ENCODE measurements at places on chromosomes 2 and 18.

DNA sequence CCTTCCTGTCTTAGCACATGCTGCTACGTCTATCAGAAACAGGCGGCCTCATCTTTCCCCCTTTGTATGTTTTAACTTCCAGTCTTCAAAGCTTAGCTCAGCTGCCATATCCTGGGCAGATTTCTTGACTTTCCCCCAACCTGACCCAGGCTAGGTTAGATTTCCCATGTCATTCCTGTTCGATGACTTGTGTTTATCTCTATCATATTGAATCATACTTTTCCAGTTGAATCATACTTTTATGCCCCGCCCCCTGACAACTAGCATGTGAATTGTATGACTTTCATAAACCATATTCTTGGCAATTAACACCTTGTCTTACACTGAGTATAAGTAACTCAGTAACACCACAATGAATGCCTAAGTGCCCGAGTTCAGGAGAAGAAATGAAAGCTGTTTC is 128.3 kb downstream of the CYRIA start:
- no peak for DNase-seq

DNA sequence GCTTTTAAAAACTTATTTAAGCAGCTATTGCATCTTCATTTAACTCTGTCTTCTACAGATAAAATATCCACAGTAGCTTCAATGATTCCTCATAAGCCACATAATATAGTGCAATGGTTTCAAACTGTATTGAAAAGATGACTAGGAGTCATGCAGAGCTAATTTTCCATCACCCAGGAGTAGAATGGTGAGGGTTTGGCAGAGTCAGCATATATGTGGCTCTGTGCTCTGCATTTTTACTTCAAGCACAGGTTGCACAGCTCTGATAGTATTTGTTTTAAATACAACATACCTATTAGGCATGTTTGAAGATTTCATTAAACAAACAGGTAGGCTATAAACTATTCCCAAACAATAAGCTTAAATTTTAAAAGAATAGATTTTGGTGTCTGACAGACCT is 731.9 kb upstream of the VRK2 start:
- no peak for DNase-seq

GRCh38 chr2:19435815-19436214 is 77.4 kb upstream of the OSR1 start:
- no peak for DNase-seq

GRCh38 chr2:217709478-217710210 is 293.2 kb downstream of the TNS1 start:
- DNase-seq, result no peak

DNA sequence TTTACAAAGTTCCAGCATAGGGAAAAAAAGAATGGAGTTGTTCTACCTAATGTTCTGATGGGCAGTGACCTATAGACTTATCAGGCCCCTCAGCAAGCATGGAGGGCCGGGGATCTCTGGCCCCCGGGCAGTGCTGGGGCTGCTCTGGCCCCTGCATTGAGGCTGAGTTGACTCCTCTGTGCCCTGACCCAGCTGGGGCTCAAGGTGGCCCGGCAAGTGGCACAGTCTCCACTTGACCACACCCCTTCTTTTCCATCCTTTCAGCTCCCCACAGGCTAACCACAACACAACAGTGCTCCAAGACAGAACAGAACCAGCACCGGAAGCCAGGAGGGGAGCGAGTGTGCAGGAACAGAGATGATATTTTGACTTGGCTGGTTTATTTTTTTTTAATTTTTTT is 19.9 kb downstream of the TOGARAM2 start:
- no peak for DNase-seq

GRCh38 chr2:85963068-85963467 is 74.3 kb upstream of the ST3GAL5 start:
- no peak for DNase-seq

- no peak for DNase-seq
Observed at GRCh38 chr2:72108121-72108520, 39.5 kb downstream of the CYP26B1 start.

DNA sequence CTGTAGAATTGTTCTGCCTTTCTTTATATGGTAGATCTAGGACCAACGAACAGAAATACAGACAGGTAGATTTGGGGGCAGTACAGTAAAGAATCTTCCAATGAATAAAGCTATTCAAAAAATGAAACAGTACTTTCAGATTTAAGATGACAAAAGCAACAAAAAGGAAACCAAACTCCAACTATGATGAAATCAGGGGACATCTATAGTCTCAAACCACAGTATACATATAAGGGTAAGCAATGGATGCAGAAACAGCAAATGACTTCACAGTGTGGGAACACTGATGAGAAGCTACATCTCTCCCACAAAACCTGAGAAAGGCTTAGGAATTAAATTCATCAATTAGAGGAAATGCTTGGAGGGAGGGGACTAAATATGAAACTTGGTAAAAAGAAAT is 202.5 kb downstream of the CTNNA2 start:
- DNase-seq, result no peak

GRCh38 chr2:75853436-75853835 is 142.7 kb upstream of the GCFC2 start:
- DNase-seq, result no peak
